Stimulated activated CD8-positive, alpha-beta memory T cell treated with anti-CD3 and anti-CD28 coated beads, Interleukin-7, amount 100 ng/mL, for 1 hour (primary cell): ENCODE measurements at places on chromosomes 11 and 22.

DNA sequence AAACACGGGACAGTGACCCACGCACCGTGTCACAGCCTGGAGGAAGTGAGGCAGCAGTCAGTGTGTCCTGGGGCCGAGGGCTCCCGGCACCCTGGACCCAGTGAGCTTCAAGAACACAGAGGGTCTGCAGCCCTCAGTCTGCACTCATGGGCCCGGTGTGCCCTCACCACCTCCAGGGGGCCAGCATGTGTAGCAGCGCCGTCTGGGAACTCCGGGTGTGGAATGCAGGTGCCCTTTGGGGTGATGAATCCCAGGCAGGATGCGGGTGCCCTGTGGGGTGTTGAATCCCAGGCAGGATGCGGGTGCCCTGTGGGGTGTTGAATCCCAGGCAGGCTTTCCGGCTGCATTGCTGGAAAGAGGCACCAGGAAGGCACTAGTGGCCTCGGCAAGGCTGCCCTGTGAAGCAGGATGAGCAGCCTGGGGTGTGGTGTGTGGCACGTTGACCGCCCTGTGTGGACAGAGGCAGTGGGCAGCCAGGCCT lies 1399.9 kb downstream of the BRD1 start:
- no peak for DNase-seq

- DNase-seq = no peak
These were observed 14.3 kb downstream of the TP53AIP1 start for GRCh38 chr11:128928400-128928799.

GRCh38 chr11:119347940-119348605 lies 1.6 kb upstream of the MFRP start:
- DNase-seq = no peak

DNA sequence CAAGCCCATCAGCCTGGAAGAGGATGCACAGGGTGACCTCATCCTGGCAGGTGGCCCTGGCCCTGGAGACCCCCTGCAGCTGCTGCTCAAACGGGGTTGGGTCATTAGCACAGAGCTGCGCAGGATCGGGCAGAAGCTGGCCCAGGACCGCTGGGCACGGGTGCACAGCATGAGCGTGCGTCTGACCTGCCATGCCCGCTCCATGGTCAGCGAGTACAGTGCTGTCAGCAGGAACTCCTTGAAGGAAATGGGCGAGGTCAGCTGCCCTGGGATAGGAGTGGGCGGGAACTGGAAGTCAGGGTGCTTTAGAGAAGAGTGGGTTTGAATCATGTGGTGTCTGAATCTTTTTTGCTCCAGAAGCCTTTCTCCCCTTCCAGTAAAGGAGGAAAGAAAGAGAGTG lies 61.1 kb downstream of the INSC start:
- no peak for DNase-seq

DNA sequence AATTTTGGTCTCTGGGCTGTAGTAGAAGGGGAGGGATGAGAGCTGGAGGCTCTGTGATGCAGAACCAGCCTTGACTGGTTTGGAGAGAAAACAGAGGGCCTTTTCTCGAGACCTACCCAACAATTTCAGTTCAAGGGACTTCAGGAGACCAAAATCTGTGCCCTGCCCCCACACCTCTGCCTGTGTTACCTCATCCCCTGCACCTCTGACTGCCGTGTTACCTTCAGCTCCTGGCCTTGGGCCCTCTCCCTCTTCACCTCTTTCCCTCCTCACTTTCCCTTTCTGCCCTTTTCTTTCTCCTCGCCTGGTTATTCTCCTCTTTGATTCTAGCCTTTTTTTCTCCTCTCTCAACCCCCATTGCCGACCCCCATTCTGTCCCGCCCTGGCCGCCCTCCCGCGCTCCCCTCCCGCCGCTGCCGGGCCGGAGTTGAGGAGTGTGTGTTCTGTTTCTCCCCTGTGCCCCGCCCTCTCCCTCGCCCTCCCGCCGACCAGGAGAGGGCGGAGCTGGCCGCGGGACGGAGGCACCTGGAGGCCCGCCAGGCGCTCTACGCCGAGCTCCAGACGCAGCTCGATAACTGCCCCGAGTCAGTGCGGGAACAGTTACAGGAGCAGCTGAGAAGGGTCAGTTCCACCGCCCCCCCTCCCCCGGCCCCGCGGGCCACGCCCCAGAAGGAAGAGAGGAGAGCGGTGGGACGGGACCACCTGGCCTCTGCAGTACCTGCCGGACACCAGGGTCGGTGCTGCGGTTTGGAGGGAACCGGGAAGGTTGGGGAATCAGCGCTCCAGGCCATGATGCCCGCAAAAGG lies 27.2 kb downstream of the PHLDB1 start:
- DNase-seq = no peak

DNA sequence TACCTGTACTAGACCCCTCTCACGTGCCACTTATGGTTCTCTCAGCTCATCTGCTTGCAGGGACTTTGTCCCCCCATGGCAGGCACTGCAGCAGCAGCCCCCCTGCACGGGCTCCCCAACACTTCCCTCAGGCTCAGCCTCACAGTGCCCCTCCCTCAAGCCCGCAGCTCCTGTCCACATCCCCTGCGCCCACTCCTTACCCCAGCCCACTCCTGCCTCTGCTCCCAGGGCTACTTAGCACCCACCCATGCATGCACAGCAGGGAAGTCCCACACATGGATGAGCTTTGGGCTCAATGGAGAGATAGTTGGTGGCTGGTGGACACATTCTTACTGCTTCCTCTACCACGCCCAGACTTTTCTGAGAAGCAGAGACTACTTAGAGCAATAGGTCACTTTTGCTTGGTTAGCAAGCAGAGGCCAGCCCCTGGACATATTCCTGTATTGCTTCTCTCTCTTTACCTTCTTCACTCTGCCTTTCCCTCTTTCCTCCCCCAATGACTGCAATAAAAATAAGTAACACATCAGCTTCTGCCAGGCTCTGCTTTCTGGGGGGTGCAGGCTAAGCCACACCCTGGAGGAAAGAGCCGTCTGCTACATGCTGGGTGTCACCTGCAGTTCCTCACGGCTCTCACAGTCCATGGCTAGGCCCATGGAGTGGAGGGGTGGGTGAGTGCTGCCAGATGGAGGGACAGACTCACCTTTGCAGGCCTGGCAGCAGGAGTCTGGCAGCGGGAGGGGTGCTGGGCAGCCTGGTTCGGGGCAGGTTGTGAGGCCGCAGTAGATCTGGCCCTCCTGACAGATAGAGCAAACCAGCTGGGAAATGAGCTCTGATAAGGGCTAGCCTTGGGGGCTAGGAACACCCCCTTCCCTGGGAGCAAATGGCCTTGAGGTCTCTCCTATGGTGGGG lies 23.4 kb downstream of the CHRDL2 start:
- DNase-seq = no peak

- DNase-seq = no peak
These were observed 55.8 kb upstream of the ARHGAP42 start for GRCh38 chr11:100631316-100631715.

DNA sequence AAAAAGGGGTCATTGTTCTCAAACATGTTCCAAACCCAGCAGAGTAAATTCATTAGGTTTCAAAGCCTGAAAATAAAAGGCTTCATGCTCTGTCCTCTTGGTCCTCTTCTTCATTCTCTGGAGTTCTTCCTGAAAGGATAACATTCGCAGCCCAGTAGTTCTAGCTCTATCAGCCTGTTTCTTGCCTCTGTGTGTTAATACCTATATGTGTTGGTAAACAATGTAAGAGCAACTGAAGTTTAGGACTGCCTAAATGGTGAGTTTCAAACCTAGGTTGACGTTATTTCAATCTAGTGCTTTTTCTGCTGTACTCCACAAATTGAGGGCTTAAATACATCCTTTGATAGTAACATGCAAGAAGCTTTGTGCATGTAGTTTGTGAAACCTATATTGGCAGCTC lies 9.4 kb downstream of the AASDHPPT start:
- no peak for DNase-seq

DNA sequence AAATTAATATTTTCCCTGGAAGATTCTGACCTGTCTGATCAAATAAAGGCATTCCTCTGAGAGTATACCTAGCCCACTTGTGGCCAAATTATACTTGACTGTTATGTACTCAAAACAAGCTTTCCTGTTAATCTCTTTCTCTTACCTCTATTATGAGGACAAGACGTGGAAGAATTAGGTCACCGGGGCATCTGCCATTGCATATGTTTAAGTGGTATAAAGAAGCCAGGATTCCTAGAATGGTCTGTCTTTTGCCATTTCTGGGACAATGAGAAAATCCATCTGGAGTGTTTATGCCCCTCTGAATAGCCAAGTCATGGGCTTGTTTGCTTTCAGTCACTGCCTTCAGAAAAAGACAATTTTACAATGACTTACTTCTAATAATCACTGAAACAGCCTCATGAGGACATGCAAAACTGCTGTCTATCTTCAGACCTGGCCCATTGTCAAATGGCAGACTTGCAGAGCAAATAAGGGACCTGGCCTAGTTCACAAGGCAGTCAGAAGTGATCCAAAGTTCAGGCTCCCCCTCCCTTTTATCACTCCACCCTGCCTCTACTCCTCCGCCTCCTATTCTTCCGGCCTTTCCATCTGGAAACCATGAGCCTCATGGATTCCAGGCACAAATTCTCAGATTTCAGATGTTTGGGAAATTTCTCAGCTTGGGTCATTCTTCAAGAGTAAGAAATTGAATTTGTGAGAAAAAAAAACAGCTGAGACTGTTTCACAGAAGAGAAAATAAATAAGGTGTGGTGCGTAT lies 128.1 kb upstream of the LDLRAD3 start:
- no peak for DNase-seq

GRCh38 chr11:115183830-115184229 lies 320.4 kb downstream of the CADM1 start:
- no peak for DNase-seq

DNA sequence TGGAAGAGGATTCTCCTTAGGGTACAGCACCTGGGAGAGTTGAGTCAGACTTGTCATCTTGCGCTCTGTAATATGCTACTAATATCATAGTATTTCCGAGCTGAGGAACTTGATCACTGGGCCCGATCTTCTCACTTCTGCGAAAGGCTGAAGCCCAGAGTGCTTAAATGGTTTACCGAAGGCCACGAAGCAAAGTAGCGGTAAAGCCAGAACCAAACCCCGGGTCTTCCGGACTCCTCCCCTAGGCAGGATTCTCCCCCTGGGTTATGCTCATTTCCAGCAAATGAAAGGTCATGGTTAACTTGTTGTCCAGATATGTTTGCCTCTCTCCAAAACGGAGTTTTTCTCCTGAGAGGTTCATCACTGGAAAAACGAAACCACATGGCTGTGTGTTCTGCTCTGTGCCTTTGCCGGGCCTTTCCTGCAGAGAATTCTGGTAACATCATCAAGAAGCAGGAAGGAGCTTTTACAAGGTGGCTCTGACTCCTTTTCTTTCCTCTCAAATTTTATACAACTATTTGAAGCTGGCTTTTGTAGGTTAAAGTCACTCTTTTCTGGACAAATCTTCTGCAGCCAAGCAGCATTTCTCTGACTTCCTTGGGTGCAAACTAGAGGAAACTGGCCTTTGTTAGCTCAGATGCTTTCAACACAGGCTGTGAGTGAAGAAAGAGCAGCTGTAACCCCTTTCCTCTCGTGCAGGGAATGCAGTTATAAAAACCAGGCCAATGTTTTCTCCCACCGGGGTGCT lies 35.5 kb downstream of the UBASH3B start:
- DNase-seq = no peak

DNA sequence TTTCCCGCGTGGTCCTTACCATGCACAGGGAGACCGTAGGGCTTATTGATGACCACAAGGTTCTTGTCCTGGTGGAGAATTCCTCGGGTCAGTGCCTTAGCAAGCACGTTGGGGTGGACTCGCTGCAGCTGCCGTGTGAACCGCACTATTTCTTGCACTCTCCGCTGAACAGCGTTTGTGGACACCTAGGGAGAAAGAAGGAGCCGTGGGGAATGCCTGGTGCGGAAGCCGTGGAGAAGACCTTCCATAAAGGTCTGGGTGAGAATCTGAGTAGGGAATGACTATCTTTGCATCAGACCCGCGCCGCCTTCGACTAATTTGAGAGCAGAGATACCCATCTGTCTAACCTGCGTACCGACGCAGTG lies 597 bp downstream of the RPUSD4 start:
- DNase-seq = no peak

GRCh38 chr11:134564472-134565200 lies 152.6 kb upstream of the B3GAT1 start:
- DNase-seq = no peak

DNA sequence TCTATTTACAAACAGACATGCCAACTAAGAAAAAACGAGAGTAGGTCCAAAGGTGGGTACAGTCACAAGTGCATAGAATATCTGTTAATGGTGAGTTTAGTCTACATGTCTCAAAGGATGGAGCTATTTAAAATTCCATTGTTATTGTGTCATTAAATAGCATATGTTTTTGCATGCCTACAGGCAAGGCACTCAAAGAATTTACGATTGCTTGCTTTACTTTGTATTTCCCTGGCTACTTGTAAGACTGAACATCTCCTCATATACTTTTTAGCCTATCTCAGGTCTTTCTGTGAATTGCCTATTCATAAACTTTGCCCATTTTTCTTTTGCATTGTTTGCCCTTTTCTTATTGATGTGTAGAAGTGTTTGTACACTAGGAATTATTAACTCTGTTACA lies 39.7 kb downstream of the DEUP1 start:
- DNase-seq = no peak

DNA sequence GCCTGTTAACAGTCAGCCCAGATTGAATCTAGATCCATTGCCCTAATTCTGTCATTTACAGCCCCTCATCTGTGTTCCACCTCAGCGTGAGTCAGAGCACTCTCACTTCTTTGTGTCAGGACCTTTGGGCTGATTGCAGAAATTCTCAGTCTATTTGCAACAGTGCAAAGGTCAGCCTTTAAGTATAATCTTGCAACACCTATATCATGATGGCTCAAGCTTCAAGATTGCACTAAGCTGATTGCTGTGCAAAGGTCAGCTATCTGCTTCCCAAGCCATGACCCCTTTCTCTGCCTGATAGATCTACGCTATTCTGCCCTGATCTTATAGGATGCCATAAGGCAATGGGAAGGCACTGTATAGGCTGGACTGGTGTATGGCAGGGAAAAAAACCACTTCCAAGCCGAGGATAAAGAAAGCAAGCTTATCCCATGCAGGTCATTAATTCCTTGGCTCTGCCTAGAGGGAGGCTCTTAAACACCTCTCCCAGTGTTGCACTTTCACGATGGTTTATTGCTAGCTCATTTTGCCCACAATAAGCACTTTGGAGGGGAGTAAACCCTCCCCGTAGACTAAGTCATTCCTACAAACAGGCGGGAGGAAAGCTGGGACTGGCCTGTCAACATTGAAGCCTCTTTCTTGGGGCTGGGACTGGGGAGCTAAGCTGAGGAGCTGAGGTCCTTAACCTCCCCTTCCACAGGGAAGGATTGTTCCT lies 100.6 kb downstream of the RRAS2 start:
- no peak for DNase-seq

- DNase-seq = no peak
These were observed 9.4 kb downstream of the EHD1 start for GRCh38 chr11:64868904-64869570.

- no peak for DNase-seq
These were observed 68.6 kb downstream of the ATXN10 start for GRCh38 chr22:45740236-45740635.

GRCh38 chr11:64185175-64185692 lies 737 bp upstream of the STIP1 start:
- no peak for DNase-seq

- no peak for DNase-seq
These were observed 52.5 kb upstream of the VSTM5 start for GRCh38 chr11:93902921-93903320.

DNA sequence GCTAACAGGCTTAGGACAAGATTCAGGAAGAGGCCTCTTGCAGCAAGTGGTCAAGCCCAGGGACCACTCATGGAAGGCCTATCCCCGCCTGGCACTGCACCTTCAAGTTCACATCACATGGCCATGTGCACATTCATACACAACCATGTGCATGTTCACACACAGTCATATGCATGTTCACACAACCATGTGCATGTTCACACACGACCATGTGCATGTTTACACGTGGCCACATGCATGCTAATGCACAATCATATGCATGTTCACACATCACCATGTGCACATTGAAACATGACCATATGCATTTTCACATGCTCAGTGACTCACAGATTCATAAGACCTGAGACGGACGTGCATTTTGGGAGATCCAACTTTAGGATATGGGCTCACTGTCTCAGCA lies 28.7 kb upstream of the IL17RA start:
- DNase-seq = no peak
